ENCODE measurements at places on chromosomes 12 and 14.

DNA sequence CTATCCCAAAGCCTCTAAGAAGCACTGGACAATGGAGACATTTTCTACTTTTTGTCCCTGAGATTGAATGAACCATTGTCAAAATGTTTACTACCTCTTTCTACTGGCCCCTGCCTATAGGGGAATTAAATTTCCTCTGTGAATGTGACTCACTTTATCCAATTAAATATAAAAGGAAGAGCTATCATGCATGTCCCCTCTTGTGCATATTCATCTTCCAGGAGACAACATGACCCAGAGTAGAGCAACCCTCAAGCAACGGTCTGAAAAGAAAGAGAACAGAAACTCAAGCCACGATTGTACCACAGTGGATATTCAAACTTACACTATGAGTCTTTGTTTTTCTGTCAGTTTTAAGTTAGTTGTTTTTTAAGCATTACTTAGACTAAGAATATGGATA, 938.4 kb upstream of the ATXN7L3B start:
- DNase-seq = no peak

DNA sequence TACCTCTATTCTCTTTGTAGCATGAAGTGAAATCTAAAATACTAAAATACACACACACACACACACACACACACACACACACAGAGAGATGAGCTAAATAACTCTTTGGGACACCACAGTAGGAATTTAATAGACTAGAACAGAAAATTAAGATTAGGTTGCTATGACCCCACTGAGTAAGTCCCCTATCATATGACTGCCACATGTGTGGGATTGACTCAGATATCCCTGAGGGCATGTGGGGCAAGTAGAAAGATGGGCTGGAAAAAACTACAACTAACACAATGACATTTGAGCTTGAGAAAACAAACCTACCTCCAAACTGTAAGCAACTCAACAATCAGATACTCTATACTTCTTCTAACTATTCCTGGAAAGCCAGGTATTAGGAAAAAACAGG, 27.0 kb downstream of the SLC25A21 start:
- DNase-seq = peak; percentile 85

- DNase-seq = no peak
These were observed 1.3 kb downstream of the AK7 start for GRCh38 chr14:96393071-96393691.

GRCh38 chr12:323507-323906, 60.9 kb upstream of the SLC6A13 start:
- DNase-seq = no peak

GRCh38 chr12:49635656-49636055, 12.3 kb downstream of the PRPF40B start:
- no peak for DNase-seq

DNA sequence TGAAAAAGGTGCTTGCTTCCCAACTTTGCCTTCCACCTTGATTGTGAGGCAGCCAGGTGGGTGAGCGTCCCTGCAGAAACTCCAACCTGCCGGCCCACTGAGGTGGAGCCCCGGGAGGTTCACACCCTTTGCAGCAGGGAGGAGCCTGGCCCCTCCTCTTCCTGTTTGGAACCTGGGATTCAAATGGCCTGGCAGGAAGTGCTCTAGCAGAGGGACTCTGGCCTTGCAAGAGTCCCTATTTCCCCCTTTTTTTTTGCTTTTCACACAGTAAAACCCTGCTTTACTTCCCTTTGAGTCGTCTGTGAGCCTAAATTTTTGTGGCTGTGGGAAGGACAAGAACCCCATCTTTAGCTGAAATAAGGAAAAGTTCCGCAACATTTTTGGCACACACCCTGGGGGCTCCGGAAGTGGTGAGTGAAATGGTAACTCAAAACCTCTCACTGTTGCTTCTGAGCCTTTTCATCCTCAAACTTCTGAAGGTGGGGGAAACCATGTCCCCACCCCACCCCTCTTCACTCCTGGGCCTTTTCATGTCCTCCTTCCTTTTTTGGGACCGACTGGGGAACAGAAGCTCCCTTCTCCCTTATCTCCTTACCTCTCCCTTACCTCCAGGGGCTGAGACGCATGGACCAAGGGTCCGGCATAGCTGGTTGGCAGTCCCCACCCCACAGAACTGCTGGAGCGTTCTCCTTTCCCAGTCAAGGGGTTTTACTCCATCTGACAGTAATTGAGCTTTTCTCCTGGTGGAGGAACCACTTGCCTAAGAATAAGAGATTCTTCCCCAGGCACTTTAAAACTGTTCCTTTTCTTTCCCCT, 102.0 kb downstream of the KCNMB4 start:
- peak; percentile 69 for DNase-seq

GRCh38 chr12:62210422-62210821, 49.8 kb upstream of the USP15 start:
- DNase-seq = peak; percentile 44

GRCh38 chr12:46933947-46934346, 108.2 kb upstream of the SLC38A4 start:
- peak; percentile 35 for DNase-seq

- no peak for DNase-seq
These were observed 651.6 kb upstream of the LRFN5 start for GRCh38 chr14:40955131-40955505.

- DNase-seq = no peak
These were observed 11.2 kb downstream of the FAR2 start for GRCh38 chr12:29160230-29160629.

- DNase-seq = no peak
These were observed 72.0 kb downstream of the FOS start for GRCh38 chr14:75350505-75351060.

GRCh38 chr12:31645924-31646323, 13.6 kb upstream of the ETFBKMT start:
- no peak for DNase-seq

DNA sequence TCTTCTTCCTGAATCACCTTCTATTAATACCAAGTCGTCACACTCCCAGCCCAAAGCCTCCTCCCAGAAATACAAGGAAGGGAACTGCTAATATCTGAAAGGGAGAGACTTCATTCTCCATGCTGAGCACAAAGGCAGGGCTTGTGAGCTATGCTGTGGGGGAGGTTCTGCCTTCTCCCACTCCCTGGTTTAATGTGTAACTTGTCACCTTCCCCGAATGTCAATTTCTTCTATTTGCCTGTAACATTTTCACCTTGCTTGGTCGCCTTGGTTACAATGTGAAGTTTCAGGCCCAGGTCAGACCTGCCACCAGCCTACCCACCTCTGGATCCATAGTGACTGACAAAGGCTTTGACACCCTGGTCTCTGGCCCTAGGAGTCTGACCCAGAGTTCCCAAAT, 82.0 kb upstream of the ESRRB start:
- DNase-seq = no peak

DNA sequence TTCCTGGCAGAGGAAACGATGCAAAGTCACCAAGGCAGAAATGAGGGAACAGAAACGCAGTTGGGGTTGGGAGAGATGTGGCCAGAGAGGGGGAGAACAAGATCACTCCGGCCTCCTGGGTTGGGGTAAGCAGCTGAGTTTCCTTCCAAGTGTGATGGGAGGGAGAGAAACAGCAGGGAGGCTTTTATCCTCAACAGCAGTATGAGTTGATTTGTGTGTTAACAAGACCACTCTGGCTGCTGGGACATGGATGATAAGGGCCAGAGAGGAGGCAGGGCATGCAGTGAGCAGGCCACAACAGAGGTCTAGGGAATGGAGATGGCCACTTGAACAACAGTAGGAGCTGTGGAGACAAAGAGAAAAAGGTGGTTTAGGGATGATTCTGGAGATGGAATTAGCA, 66.8 kb downstream of the GLRX5 start:
- DNase-seq = no peak

GRCh38 chr12:79515530-79515935, 175.2 kb downstream of the PAWR start:
- no peak for DNase-seq

- no peak for DNase-seq
These were observed 28.1 kb upstream of the GPATCH2L start for GRCh38 chr14:76123426-76124225.

GRCh38 chr14:56026506-56026905, 91.7 kb upstream of the PELI2 start:
- DNase-seq = no peak
